ENCODE measurements at places on chromosomes 1 and 21. TPM values are rescaled to one million over a fixed set of nuclear protein-coding genes. Genes with fewer than 3 reads are reported as not detected.

Gene CA6
- total RNA-seq, result not detected

Gene FALEC
- not detected for total RNA-seq

- H3K27me3 ChIP-seq, result no peaks in the 10 kb centered on the region
- no peak overlapping the region for H3K27ac ChIP-seq
- no peak for DNase-seq
- H3K4me1 ChIP-seq, result peaks cover 47% of the 10 kb centered on the region
- no peak overlapping the region for H3K4me3 ChIP-seq
These were observed 65.3 kb downstream of the URB2 start for GRCh38 chr1:229691362-229691761.

DNA sequence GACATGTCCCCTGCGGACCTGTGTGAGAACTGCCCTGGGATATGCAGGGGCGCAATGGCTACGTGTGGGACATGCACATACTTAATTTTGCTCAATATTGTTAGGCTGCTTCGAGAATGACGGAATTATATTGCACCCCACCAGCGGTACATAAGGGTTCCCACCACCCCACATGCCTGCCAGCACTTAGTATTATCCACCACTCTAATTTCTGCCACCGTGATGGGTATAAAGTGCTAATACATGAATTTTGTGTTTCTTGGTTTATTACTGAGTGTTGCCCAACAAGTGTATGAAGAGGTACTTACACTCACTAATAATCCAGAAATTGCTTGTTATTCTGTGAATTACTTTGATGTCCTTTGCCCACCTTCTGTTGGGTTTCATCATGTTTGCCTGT, 52.1 kb upstream of the ACOT11 start:
- DNase-seq, result no peak
- H3K27me3 ChIP-seq, result no peaks in the 10 kb centered on the region
- no peak overlapping the region for H3K4me3 ChIP-seq
- H3K36me3 ChIP-seq, result no peaks in the 10 kb centered on the region
- no peak overlapping the region for H3K27ac ChIP-seq
- peaks cover 17% of the 10 kb centered on the region for H3K4me1 ChIP-seq

DNA sequence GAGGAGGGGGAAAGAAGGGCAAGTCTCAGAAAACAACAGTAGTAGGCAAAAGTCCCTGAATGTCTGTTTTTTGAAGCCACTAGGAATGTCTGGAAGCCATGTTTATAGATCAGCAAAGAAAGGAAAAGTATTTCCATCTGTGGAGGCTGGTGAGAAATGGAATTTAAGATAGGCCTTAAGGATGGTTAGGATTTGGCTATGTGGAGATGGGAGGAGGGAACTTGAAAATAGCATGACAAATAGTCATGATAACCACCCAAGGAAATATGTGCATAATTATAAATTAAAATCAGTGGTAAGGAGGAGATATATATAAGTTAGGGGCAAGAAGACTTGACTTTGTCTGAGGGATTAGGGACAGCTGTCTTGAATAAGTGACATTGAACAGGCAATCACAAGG, 33.8 kb upstream of the FGGY start:
- no peak overlapping the region for H3K4me3 ChIP-seq
- H3K27ac ChIP-seq, result no peak overlapping the region
- H3K36me3 ChIP-seq, result no peaks in the 10 kb centered on the region
- H3K4me1 ChIP-seq, result peaks cover 15% of the 10 kb centered on the region

DNA sequence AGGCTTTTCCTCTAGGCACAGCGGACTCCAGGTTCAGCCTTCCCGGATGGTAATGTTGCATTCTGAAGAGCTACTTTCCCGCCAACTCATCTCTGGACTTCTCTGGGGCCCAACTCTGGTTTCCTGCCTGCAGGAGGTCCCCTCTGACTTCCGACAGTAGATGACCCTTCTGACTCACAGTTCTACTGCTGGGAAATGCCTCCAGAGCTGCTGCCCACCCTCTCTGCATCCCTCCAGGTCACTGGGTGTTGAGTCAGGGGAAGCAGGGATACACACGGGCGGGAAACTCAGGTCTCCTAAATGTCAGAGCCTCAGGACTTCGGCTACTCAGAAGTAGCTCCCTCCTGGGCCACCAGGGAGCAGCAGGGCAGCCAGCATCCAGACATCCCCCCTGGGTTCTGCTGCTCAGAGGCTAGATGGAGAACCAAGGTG, 2.1 kb upstream of the KIF21B start:
- no peak for DNase-seq
- H3K27me3 ChIP-seq, result peaks cover 10% of the 10 kb centered on the region
- no peak overlapping the region for H3K4me3 ChIP-seq
- no peak overlapping the region for H3K27ac ChIP-seq
- H3K36me3 ChIP-seq, result no peaks in the 10 kb centered on the region
- peaks cover 12% of the 10 kb centered on the region for H3K4me1 ChIP-seq

- no peak overlapping the region for H3K27ac ChIP-seq
- H3K36me3 ChIP-seq, result no peaks in the 10 kb centered on the region
- no peak for DNase-seq
- H3K4me1 ChIP-seq, result no peaks in the 10 kb centered on the region
These were observed 60.1 kb downstream of the CD34 start for GRCh38 chr1:207850621-207851407.

All from A673 (cell line).